ENCODE measurements at places on chromosomes 3 and 15.
A peak's percentile ranks its signal among the peaks of the same experiment; 100 is the strongest.

GRCh38 chr3:49671291-49672288, 2.6 kb upstream of the APEH start:
- peak; percentile 68 for DNase-seq

GRCh38 chr15:75455982-75456531, 4.6 kb upstream of the SIN3A start:
- DNase-seq: peak; percentile 40

DNA sequence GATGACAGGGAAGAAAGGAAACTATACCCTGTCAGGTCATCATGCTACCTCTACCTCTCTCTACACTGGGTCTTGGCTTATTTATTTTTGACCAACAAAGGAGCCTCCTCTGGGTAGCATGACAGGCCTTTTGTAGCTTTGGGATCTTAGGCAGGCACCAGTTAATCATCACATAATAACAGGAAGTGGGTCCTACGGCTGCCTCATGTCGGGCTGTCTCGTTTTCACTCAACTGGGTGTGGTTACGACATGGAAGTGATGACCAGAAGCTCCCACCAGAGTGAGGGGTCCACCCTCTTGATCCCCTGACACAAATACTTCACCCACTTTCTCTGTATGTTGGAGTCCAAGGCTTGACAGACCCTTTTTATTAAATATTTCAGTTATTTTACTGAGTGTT, 105.3 kb downstream of the CD47 start:
- peak; percentile 20 for DNase-seq

DNA sequence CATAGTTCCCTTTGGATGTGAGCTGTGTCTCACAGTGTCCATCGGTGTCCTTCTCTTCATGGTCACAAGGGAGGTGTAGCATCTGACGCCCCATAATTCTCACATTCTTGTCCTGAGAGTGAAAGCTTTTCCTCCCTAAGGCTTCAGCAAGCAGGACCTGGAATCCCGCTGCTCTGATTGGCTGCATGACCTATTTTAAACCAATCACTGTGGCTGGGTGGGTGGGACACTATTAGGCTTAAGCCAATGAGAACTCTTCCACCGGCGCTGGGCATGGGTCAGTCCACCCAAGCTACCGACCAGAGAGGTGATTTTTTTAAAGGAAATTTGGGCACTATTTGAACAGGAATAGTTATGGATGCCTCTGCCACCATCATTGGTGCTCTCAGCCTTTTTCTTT, 385.9 kb downstream of the MFSD1 start:
- DNase-seq: no peak

GRCh38 chr3:44894485-44894884, 20.1 kb downstream of the TGM4 start:
- DNase-seq: no peak

- no peak for DNase-seq
Measured at GRCh38 chr3:64019879-64020278, 3.4 kb downstream of the PSMD6 start.

Measured in stimulated activated CD4-positive, alpha-beta T cell treated with anti-CD3 and anti-CD28 coated beads, Interleukin-4, amount 100 ng/mL, for 4 hours (primary cell).